ENCODE measurements at places on chromosomes 11 and 22.

DNA sequence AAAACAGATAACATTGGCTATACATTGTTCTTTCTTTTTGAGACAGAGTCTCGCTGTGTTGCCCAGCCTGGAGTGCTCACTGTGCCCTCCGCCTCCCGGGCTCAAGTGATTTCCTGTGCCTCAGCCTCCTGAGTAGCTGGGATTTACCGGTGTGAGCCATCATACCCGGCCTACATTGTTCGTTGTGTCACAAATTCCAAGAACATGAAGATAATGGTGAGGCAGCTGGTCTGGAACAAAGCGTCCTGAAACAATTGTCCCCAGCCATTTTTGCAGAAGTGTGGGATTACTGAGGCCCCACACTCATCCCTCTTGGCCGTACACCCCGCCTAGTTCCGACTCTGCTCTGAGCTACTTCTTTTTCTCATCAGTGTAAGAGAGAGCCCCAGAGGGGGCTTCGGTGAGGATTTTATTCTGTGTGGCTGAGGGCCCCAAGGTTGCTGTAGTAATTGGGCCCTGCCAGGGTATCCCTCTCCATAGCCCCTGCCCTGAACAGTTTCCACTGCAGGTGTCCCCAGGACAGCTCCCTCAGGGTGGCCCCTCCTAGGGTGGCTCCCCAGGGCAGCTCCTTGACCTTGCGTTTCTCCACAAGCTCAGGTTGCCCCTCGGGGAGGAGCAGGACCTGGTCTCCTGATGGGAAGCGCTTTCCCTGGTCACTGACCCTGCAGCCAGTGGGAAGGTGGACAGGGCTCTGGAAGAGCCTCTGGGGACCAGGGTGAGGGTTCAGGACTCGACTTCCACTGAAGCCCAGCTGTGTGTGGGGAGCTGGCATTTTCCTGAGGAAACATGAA is 13.1 kb upstream of the ARSA start:
- DNase-seq, result no peak

DNA sequence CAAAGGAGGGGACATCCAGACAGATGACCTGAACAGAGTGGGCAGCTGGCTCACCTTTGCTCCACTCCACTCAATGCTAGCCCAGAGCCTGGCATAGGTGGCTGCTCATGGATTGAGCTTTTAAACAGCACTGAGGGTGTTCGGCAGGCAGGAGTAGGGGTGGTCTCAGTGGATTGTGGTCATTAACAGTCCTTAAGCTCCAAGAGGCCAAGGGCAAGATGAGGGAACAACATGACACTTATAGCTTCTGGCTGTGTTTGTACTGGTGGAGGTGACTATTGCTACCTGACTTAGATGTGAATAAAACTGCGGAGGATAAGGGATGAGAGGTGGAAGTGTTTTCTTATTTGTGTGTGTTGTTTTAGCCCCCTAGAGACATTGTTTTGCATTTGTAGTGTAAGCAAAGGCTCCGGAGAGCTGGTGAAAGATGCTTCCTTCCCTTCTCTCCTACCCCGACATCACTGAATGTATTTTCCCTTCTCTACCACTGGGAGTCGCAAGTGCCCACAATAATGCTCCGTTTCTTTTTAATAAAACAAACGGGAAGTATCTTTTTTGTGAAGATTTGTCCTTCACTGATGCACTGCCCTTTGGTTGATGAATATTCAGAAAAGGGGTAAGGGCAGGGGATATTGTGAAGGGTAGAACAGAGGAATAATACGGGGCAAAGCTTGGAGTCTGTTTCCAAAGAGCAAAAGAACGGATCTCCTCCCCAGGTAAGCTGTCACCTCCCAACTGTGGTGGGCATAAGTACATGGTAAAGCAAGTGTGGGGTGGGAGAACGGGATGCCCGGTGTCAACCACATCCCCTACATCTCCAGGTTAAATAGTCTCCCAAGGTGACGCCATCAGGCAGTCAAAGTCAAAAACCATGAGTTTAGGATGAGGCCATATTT is 27.5 kb upstream of the MTNR1B start:
- DNase-seq, result no peak

- DNase-seq, result no peak
These were observed 33.4 kb downstream of the CARD18 start for GRCh38 chr11:105106140-105106539.

DNA sequence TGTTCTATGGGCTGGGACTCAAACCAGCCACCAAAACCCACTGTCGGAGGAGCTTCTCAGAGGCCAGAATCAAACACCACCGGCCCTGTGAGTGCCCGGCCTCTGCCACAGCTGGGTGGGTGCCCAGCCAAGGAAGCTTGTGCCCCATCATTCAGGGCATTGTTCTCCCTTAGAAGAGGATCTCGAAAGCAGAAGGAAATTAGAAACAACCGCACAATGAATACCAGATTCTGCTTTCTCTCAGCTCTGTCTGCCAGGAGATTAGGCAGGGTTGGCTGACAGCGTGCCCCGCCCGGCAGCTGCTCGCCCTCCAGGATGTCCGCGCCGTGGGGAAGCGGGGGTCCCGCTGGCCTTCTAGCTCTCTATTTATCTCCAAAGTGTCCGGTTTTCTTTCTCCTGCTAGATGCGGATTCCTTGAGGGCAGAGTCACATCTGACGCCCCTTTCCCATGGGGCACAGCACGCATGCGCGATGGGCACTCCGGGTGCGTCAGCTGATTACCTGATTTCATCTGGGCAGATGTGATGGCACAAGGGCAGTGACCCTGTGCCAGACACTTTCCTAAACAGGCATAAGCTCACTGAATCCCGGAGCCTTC is 25.5 kb downstream of the SCGB1A1 start:
- no peak for DNase-seq

DNA sequence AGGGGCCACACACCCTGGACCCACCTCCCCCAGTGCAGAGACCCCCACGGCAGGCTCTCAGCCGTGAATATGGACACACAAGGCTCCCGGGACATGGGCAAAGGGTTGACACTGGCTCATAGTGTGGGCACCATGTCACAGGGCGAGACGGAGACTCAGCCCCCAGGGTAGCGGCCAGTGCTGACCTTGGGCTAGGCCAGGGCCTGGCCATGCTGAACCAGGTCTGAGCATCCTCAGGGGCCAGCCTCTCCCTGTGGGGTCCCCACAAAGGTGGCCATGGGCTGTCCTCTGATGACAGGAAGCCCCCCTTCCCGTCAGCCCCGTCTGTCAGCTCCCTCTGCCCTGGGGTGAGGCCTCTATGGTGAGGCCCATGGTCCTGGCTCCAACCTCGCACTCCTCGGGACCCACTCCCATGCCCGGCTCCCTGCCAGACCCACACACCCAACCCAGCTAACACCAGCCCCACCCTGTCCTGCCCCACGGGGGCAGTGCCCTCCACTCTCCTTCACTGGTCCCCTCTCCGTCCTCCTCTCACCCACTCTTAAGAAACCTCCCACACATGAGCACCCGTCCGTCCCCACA is 19.0 kb upstream of the PRODH start:
- no peak for DNase-seq

DNA sequence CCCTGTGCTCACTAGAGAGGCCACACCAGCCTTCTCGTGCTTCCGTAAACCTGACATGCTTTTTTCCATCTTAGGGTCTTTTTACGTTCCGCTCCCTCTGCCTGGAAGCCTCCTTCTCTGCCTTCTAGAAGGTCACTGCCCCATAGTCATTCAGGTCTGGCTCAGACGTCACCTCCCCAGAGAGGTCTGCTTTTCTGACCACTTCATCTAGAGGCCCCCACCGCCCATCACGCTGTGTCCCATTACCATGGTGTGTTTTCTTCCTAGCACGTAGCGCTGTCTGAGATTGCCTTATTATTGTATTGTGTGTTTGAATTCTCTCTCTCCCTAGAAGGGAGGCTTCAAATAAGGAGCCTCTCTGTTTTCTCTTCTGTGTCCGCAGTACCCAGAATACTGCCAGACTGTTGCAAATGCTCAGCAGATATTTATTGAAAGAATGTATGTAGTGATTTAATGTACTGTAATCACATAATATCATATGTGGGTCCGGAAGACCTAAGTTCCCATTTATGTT is 10.0 kb downstream of the TAB1 start:
- DNase-seq, result no peak

DNA sequence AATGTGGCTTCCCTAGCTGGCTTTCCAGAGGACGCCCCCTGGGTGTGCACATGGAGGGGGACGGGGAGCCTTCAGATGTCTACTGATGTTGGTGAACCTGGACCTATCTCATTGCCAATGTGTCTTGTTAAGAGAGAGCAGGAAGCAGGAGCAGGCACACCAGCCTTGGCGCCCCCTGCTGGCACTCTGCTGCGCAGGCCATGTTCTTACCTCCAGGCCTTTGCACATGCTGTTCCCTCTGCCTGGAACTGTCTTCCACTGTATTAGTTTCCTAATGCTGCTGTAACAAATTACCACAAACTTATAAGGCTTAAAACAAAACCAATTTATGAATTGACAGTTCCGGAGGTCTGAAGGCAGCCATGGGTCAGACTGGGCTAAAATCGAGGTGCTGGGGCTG is 23.6 kb upstream of the MN1 start:
- DNase-seq, result no peak

DNA sequence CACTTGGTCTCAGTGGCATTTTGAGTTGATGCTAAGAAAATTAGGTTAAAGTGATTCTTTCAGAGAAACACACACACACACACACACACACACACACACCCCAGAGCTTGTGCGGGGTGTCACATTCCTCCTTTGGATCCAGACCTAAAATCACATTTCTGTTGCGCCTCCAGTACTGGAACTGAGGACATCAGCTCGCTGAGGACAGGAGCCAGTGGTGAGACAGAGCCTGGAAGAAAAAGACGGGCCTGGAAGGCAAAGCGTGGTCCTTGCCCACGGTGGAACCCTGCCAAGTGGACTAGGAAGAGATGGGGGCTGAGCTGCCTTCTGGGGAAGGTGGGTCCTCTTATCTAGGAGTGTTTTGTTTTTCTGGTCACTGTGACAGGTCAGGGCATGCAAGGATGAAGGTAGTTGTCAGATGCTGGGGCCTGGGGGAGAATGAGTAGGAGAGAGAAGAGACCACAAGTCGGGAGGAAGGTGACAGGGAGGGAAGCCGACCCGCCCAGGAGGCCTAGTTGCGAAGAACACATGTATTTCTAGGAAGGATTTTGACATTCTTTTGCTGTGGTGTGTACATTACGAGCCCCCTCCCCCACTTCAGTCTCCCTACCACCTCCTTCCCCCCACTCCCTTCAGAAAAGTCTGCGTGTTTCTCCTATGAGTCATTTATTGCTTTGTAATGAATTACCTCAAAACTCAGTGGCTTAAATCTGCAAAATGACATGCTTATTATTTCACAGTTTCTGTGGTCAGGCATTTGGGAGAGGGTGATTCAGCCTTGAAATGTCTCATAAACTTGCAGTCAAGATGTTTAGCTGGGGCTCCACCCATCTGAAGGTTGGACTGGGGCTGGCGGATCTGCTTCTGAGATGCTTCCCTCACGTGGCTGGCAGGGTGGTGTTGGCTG is 4.8 kb upstream of the ELFN2 start:
- DNase-seq, result no peak

DNA sequence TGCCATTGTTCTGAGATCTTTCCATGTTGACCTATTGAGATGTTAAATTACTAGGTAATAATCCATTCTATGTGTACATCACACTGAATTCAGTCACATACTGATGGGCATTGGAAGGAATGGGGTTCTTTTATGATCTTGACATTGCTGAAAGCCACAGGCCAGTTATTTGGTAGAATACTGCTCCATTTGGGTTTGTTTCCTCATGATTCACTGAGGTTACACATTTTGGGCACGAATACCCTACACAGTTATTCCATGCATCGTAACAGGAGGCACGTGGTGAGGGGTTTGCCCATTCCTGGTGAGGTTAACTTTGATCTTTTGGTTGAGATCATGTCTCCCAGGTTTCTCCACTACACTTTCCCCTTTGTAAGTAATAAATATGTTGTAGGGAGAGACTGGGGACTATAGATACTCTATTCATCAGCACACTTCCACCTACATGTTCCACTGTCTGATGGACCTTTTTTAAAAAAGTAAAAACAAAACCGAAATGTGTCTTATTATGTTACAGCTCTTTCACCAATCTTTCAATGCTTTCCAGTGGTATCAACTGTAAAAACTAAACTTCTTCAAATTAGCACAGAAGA is 12.0 kb upstream of the FOLR1 start:
- DNase-seq, result no peak

GRCh38 chr11:15670520-15671070 is 555.9 kb downstream of the INSC start:
- no peak for DNase-seq

GRCh38 chr22:44116755-44117684 is 63.7 kb upstream of the PARVG start:
- DNase-seq, result no peak

GRCh38 chr11:130263351-130263750 is 51.4 kb downstream of the ZBTB44 start:
- no peak for DNase-seq

GRCh38 chr22:19962909-19963806 is 21.5 kb upstream of the TXNRD2 start:
- no peak for DNase-seq

- DNase-seq, result no peak
These were observed 218.2 kb downstream of the JRKL start for GRCh38 chr11:96607864-96608558.

DNA sequence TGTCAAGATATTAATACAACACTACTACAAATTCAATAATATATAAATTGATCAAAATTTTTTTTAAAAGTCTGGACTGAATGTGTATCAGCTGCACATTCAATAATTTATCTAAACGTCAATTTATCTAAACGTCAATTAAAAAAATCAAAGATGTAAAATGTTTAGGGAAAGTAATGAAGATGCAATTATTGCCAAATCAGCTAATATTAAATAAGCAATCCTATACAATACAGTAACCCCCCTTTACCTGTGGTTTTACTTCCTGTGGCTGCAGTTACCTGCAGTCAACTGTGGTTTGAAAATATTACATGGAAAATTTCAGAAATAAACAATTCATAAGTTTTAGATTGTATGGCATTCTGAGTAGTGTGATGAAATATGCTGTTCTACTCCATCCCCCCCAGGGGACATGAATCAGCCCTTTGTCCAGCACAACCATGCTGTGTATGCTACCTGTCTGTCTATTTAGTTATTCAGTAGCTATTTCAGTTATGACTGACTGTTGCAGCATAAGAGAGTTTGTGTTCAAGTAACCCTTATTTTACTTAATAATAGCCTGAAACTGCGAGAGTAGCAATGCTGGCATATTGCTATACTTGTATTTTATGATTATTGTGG is 72.2 kb downstream of the CWF19L2 start:
- DNase-seq, result no peak

Data from NCI-H187 (cell line).